ENCODE measurements at places on chromosomes 1 and 21. TPM values are rescaled to one million over a fixed set of nuclear protein-coding genes. Genes with fewer than 3 reads are reported as not detected.

FCER1G gene
- total RNA-seq = not detected

DNA sequence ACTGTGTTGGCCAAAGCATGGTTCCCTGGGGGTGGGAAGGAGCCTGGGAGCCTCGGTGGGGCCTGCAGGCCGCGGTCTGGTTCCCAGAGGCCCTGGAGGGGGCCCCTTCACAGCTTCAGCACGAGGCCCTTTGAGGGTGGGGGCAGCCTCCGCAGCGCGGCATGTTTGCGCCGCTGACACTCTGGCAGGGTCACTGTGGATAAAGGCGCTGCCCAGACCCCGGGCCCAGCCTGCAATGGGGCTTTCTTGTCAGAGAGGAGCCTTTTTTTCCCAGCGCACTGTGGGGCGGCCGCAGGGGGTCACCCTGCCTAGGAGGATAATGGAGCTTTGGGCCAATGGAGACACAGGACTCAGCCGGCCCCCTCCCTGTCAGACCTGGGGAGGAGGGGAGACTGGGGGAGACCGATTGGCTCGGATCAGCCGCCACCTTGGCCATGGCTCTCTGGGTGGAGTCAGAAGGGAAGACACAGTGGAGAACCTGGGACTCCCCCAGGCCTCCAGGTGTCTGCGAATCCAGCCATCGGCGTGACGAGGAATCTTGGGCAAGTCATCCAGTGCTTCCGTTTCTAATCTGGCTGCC is 26.0 kb downstream of the EPHB2 start:
- DNase-seq = no peak

DNA sequence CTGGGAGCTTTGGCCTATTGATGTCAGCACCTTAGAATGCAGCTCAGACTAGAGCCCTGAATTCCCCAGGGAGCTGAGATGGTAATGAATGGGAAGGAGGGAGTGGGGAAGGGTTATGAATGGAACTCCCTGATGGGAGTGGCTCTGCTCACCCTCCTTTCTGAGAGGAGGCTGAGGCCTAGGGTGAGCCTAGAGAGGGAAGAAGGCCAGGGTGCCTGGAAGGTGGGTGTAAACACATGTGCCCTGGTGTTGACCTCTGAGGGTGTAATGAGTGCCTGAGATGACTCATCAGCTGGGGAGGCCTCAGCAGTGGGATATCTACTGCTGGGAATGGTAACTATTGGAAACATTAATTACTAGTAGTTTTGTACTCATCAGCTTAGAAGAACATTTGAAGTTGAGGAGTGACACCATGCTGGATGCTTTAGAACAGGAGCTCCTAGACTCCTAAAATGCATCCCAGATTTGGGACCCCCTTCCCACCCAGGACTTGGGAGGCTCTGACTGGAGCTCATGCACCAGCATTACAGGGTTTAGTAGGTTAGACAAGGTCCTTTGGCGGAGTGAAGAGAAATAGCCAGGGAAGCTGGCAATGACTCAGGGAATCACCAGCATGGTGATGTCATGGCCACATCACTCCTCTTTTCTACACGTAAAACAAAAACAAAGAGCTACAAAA is 16.0 kb upstream of the PIGV start:
- peak; percentile 99 for DNase-seq

- no peak for DNase-seq
These were observed 7.9 kb downstream of the SAMD11 start for GRCh38 chr1:931380-932172.

DNA sequence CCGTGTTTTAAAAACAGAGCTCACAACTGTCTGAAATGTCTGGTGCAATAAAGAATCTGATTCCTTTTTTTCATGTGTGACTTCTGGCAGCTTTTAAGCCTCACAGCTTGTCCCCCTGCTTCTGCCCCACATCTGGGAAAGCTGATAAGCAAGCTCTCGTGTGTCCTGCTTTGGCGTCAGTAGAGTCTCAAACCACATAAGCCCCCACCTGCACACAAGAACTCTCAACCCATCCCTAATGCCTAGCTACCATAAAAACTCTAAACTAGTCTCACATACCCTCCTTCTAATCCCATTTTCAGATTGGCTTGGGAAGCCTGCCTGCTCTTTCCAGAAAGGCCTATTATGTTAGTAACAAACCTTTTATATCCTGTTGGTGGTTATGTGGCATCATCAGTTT is 94.6 kb upstream of the DAB1 start:
- no peak for DNase-seq

GRCh38 chr1:214361636-214362035 is 80.7 kb downstream of the SMYD2 start:
- DNase-seq = no peak

All from IMR-90 (cell line).